ENCODE measurements at places on chromosomes 4 and X. TPM values are rescaled to one million over a fixed set of nuclear protein-coding genes. Genes with fewer than 3 reads are reported as not detected.

DNA sequence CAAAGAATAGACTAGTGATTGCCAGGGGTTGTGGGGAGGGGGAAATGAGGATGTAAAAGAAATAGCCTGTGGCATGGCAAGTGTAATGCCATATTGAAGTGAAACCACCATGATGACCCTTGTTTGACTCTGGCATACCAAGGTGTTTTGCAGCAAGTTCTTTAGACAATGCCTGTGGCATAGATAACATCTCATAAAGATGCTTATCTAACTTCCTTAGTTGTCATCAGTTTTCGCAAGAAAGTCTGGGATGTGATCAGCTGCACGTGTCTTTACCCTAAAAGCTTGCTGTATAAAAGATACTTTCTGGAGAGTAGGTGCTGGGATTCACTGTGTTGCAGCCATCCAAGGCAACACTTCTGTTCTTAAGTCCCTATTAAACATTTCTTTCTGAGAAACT lies 176.1 kb upstream of the MAGEB16 start:
- DNase-seq = no peak

- peak; percentile 67 for DNase-seq
These were observed 53.0 kb upstream of the DAPP1 start for GRCh38 chr4:99763635-99764101.

GRCh38 chrX:106726485-106727437 lies at the start of gene RNF128:
Gene RNF128 (plus strand): TSS chrX:106726701. CDS start chrX:106726914, 213 bp downstream.
- DNase-seq = peak; percentile 45

- no peak for DNase-seq
These were observed 32.1 kb downstream of the HUWE1 start for GRCh38 chrX:53654376-53654775.

GRCh38 chr4:70680934-70681333 lies 7.4 kb upstream of the UTP3 start:
- no peak for DNase-seq

GRCh38 chr4:80225595-80225994 lies 28.3 kb downstream of the PRDM8 start:
- no peak for DNase-seq

DNA sequence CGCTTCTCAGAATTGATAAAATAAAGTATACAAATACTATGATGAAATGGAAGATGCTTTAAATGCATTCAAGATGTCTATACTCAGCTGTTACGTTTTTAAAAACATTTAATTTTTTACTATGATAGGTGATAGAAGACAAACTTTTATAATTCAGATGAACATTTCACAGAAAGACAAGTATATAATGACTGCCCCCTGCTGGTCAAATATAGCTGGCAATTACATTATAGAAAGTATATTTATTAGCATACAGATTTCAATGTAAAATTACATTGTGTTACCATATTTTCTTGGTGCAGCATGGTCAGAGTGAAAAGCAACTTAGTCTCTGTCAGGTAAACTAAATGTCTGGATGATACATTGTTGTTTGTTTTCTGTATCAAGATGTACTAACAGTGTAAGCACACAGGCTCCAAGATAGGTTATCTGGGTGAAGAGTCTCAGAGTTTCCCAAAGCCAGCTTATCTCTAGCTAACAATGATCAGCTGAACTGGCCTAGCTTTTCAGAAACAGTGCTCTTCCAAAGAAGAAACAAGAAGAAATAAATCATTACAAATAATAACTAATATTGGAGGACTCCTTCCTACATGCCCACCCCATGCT lies 54.1 kb downstream of the SRPX start:
- DNase-seq = no peak

- DNase-seq = no peak
These were observed 194.0 kb downstream of the SMIM20 start for GRCh38 chr4:26108054-26108453.

DNA sequence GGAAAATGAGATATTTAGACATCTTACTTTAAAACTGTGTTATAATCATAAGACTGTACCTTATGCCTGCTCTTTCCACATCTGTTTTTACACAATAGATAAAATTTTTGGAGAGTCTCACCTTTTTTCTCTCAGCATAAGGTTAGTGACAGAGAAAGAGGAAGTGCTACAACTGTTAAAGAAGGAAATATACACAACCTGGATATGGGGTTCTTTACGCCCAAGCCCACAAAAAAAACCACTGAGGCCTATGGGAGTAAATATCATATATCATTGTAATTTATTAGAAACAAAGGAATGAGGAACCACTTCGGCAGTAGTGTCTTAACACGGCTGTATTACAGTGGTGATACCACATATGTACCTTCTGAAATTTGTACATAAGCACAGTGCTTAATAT lies 265.9 kb upstream of the GK2 start:
- no peak for DNase-seq

- DNase-seq = no peak
These were observed 137.8 kb upstream of the CPEB2 start for GRCh38 chr4:14864365-14865030.

GRCh38 chr4:66451741-66452140 lies 781.5 kb upstream of the EPHA5 start:
- no peak for DNase-seq

- no peak for DNase-seq
These were observed 18.7 kb downstream of the SGMS2 start for GRCh38 chr4:107843391-107843790.

DNA sequence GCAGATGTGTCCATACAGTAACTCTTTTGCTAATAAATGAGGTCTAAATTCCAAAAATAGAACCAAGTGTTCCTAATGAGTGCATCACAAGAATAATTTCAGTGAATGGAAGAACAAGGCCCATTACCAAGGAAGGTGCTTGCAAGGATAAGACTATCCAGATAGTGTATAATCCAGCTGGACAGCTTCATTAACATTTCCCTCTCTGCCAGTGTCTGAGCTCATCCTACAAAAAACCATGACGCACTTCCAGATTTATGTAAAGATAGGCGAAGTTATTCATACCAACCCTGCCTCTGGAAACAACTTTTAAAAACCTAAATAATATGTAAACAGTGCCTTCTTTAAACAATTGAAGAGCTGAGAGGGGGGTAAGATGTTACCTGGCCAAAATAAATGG lies 177.9 kb upstream of the STK26 start:
- DNase-seq = no peak

DNA sequence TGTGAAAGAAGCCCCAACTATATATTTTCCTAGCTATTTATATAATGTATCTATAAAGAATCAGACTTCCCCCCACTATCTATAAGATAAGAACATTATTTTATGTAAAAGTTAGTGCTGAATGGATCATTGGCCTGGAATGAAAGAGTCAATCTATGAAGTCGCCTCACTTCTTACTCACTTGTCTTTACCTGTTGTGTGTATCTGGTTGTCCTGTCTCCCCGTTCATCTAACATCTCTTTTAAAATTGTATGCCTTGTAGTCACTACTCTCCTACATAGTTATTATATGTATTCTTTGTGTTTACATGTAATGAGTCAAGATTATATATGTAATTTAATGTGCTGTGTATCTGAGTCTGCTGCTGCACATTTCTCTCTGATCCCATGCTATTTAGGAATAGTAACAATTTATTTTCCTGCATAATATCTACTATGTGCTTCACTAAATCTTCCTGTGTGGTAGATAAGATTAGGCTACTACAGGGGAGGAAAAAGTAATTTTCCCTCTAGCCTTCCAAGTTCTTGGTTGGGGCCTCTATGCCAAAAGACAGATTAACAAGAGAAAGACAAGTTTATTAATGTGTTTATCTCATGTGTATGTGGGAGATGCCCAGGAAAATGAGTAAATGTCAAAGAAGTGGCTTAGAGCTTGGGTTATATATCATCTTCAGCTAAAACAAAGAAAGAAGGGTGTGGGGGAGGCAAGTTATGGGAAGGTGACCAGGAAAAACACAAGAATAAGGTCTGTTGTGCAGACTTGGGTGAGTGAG lies 77.6 kb upstream of the FRMPD4 start:
- no peak for DNase-seq

DNA sequence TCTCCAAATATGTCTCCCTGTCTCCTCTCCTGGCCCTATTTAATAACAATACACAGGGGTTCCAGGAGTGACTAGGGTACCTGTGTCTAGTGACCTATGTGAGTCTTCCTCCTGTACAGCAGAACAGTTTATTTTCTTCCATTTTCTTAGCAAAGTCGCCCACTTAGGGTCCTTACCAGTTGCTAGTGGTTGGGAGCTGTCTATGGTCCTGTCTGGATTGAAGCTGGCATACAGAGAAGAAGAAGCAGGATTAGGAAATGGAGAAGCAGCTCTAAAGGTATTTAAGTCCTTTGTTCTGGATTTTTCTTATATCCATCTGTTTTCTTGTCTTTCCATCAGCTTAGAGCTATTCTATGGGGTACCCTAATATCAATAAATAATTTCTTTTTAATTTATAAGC lies 587.1 kb upstream of the CPEB2 start:
- peak; percentile 1 for DNase-seq

DNA sequence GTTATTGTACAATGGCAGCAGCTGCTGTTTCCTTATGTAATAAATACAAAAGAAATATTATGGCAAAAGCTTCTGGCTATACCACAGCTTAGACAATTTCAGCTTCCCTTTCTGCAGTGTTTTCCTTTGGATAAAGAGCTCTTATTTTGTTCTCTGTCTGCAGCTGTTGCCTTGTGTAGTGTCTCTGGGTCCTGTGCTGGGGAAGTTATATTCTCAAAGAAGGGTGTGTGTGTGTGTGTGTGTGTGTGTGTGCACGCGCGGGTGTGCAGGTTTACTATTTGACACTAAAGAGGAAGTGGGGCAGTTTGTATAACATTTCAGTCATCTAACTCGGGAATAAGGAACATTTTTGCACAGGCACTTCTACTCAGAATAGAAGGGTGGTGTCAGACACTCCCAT lies 83.6 kb downstream of the REPS2 start:
- no peak for DNase-seq

GRCh38 chrX:123779908-123780396 lies 47.1 kb upstream of the THOC2 start:
- DNase-seq = no peak

- no peak for DNase-seq
These were observed 279.2 kb upstream of the NOCT start for GRCh38 chr4:138736362-138736761.

DNA sequence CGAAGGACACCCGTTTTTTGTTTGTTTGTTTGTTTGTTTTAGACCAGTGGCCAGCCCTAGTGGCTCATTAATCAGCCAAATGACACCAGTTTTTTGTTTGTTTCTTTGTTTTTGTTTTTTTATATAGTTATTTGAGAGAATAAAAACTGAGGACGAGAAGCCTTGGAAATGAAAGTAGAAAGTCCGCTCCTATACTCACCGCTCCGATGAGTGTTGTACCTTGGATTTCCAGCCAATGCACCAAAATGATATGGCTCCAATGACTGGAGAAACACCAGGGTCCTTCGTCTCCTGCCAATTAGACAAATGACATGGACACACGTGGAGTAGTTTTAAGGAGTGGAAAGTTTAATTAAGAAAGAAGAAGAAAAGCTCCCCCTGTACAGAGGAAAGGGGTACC lies 87.9 kb downstream of the ZXDA start:
- no peak for DNase-seq

- DNase-seq = peak; percentile 7
These were observed 885 bp downstream of the CCDC110 start for GRCh38 chr4:185470501-185471195.

GRCh38 chrX:45454290-45454689 lies 253.6 kb upstream of the DIPK2B start:
- no peak for DNase-seq

DNA sequence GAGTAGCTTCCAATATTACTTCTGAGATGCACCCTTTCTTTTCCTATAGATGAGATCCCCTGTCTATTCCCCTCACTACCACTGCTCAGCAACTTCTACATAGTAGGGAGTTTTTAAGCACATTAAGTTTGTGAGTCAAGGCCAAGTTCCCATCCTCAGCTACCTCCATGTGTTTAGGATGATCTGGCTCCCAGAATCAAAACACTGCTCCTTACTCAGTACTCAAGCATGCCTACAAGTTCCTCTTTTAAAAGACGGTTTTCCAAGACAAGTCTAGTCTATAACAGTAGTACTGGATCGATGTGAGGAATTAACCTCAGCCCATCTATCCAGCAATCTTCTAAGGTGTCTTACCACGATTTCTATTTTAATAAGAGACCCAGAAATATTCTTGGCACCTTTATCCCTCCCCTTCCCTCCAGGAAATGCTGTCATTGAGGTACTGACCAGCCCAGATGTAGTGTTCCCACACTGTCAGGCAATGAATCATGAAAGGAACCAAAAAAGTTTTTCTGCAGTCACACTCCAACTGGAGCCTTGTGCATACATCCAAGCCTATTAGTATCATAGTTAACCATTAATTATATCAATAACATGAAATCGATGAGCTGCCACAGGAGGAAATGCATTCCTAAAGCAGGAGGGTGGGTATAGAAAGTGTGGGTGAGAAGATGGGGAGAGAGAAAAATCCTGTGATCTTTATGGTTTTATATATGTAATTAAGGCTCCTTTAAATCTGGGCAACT lies 29.6 kb downstream of the AREG start:
- DNase-seq = no peak

GRCh38 chr4:53461244-53461643 lies 83.8 kb downstream of the FIP1L1 start:
- DNase-seq = no peak

DNA sequence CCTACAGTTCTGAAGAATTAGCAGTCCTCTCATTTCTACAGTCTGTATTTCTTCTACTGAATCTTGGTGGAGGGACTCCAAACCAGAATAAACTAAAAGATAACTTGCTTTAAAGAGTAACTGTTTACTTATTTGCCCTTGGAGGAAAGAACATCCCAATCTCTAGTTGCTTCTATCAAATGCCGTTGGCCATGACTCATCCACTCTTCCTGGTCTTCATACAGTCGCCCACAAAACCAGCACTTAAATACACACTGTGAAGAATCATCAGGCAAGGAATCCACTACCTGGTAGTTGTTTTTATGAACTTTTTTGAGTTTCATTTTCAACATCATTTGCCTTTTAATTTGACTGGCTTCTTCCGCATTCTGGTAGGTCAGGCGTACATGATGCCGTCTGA lies 14.2 kb downstream of the ZNF518B start:
- no peak for DNase-seq

GRCh38 chr4:87943660-87944149 lies 31.8 kb upstream of the SPP1 start:
- DNase-seq = no peak

Gene ARHGAP4
- total RNA-seq = 2.4 TPM

Gene PDHA2
- total RNA-seq = not detected

Gene FRMPD3
- total RNA-seq = not detected

Gene ARHGEF9
- total RNA-seq = 13.4 TPM

Gene SMPX
- total RNA-seq = not detected

Gene CAMK2D
- 19.9 TPM for total RNA-seq

Gene EMCN
- not detected for total RNA-seq
